ENCODE measurements at places on chromosomes 5 and 9. TPM values are rescaled to one million over a fixed set of nuclear protein-coding genes. Genes with fewer than 3 reads are reported as not detected.

DNA sequence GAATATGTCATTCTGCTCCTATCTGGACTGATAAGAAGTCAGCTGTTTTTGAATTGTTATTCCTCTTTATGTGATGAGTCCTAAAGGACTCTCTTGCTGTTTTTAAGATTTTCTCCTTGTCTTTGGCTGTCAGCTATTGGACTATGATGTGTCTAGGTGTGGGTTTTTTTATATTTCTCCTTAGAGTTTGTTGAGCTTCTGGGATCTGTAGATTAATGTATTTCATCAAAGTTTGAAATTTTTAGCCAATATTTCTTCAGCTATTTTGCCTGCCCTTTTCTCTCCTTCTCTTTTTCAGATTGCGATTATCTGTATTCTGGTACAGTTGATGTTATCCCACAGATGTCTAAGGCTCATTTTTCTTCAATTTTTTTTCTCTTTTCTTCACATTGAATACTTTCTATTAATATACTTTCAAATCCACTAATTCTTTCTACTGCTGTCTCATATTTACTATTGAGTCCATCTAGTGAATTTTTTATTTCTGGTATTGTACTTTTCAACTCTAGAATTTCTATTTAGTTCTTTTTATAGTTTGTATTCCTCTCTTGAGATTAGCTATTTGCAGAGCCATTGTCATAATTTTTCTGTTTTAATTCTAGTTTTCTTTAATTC lies 31.1 kb downstream of the RPS23 start:
- no peak for DNase-seq

DNA sequence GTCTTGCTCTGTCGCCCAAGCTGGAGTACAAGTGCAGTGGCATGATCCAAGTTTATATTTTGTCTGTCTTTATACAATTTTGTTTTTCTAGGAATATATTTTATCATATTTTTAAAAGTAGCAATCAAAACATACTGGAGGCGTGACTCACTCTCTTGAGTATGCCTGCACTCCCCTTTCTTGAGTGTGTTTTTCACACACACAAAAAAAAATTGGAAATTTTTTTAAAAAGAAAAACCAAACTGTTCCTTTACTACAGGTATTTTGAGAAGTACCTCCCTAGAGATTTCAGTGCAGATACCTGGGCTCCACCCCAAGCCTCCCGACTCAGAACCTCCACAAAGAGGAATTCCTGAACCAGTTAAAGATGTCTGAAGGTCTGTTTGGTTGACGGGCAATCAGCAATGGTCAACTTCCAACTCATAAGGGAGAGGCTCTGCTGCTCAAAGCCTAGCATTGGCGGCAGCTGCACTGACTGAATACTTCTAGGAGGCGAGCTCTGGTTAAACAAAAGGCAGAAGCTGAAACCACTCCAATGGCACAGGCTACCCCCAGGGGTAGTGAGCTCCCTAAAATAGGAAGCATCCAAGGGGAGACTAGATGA lies 27.4 kb downstream of the PDE6A start:
- no peak for DNase-seq

- no peak for DNase-seq
These were observed 23.7 kb downstream of the NUP214 start for GRCh38 chr9:131148966-131149687.

C5orf24 gene
- 41.6 TPM for total RNA-seq

GRCh38 chr9:112898872-112899311 lies 8.2 kb upstream of the SLC46A2 start:
- no peak for DNase-seq

- no peak for DNase-seq
These were observed 83.7 kb downstream of the PDE6A start for GRCh38 chr5:149860801-149861322.

- no peak for DNase-seq
These were observed 26.9 kb downstream of the CAMSAP1 start for GRCh38 chr9:135880438-135880837.

GRCh38 chr5:104599726-104600125 lies 1037.1 kb upstream of the NUDT12 start:
- DNase-seq: no peak

- DNase-seq: no peak
These were observed 1.9 kb upstream of the SPDL1 start for GRCh38 chr5:169581580-169582227.

PCDHGA7 gene
- 3.7 TPM for total RNA-seq

DNA sequence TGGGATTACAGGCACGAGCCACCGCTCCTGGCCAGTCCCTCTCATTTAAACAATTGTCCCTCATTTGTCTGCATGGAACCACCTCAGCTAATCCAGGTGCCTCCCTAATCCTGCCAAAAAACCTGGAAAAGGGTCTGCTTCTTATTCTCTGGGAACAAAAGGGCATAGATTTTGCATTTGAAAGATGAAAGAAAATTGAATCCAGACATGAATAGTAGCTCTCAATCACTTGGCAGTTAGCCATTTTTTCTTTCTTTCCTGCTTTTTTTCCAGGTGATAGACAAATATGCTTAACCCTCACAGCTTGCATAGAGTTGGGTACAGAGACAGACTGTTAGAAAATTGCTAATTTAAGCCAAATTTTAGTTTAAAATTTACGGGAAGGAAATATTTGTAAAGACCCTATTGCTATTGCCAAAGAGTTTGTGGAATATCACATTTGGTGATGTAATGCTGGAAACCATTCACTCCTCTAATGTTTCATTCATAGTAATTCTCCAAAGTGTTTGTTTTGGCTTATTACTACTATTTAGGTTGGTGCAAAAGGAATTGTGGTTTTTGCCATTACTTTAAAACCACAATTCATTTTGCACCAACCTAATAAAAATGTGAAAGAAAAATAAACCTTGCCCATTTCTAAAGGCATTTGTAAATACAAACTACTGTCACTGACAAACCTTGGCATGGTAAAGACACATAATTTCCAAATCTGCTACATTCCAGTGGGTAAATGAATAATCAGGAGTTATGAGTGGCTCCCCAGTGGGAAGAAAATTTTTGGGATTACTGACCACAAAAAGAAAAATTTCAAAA lies 80.5 kb upstream of the JAK2 start:
- no peak for DNase-seq

Measured in breast epithelium (tissue), 4 donors.